NCI-H1417 treated with DMSO at 0.1 percent for 48 hours (cell line): ENCODE measurements at places on chromosomes 12 and 14.

- no peak for DNase-seq
Measured at GRCh38 chr12:89244536-89244935, 107.8 kb downstream of the DUSP6 start.

DNA sequence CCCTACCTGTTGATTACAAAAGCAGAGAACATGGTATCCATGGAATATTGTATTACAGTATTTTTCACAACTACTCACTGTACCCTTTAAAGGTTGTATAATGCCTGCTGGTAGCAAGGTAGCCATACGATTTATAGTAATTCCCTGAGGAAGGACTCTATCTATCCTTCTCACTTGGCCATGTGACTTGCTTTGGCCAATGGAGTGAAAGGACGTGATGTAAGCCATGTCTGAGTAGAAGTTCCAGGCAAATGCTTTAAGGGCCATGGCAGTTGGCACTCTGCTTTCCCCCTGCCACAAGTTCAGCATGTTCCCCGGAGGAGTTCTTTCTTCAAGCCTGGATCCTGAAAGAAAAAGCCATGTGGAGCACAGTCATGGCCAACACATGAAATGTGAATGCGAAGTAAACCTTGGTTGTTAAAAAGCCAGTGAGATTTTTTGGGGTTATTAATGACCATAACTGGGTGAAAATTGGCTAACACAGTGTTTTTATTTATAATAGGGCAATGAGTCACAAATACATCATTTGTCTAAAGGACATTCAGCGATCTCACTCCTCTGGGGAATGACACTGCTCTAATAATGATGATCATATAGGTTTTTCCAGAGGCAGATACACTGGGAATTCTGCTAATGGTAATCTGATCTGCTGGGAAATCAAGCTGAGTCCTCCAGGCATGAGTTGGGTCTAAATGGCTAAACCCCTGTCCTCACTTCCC, 67.4 kb upstream of the SLC38A2 start:
- DNase-seq: no peak

DNA sequence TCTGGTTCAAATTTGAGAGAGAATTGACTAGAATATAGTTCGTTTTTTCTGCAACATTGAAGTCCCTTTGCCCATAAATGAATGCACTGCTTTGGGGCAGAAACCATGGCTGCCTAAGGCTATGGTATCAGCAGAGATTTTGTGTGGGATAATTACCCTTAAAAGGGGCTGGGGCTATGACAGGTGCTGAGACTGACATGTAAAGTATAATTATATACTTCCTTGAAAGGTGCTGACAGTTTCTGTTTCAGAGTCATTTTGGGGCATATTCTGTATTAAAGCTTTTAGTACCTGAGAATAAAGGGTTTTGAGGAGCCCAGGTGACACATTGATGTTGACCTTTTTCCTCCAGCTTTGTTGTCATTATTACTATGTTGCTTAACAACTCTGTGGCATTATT, 150.3 kb upstream of the PTPRQ start:
- peak; percentile 85 for DNase-seq

- DNase-seq: no peak
Measured at GRCh38 chr14:99360774-99361595, 89.0 kb upstream of the BCL11B start.

- DNase-seq: no peak
Measured at GRCh38 chr14:88993946-88994345, 169.5 kb downstream of the TTC8 start.

DNA sequence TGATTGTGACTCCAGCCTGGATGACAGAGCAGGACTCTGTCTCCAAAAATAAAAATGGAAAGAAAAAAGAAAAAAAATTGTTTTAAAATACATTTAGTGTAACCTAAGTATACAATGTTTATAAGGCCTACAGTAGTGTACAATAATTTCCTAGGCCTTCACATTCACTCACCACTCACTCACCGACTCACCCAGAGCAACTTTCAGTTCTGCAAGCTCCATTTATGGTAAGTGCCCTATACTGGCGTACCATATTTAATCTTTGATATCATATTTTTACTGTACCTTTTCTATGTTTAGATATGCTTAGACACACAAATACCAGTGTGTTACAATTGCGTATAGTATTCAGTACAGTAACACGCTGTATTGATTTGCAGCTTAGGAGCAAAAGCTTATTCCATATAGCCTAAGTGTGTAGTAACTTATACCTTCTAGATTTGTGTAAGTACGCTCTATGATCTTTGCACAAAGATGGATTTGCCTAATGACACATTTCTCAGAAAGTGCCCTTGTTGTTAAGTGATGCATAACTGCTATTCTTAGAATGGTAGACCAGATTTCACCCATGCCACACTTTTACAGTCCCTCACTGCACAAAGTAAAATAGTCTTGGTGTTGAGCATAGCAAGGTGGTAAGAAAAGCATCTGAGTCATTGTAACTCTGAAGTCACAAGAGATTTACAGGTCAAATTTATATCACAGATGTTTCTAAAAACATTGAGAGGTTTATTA, 151.9 kb downstream of the LRRK2 start:
- DNase-seq: no peak

DNA sequence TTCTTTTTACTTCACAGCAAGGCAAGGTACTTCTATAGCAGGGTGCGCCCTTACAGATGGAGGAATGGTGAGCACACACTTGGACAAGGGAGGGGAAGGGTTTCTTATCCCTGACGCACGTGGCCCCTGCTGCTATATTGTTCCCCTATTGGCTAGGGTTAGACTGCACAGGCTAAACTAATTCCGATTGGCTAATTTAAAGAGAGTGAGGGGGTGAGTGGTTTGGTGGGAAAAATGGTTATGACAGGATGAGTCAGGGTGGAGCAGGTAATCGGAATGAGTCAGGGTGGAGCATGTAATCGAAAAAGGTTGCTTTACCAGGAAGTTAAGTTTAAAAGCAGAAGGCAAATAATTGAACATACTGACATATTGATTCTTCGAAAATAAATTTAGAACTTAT, 23.7 kb upstream of the RAB21 start:
- DNase-seq: no peak

GRCh38 chr12:49264466-49264872, 413 bp upstream of the TUBA1C start:
- no peak for DNase-seq

- DNase-seq: no peak
Measured at GRCh38 chr14:26685401-26685800, 87.6 kb upstream of the NOVA1 start.

- DNase-seq: no peak
Measured at GRCh38 chr14:80350707-80351106, 139.4 kb upstream of the DIO2 start.

DNA sequence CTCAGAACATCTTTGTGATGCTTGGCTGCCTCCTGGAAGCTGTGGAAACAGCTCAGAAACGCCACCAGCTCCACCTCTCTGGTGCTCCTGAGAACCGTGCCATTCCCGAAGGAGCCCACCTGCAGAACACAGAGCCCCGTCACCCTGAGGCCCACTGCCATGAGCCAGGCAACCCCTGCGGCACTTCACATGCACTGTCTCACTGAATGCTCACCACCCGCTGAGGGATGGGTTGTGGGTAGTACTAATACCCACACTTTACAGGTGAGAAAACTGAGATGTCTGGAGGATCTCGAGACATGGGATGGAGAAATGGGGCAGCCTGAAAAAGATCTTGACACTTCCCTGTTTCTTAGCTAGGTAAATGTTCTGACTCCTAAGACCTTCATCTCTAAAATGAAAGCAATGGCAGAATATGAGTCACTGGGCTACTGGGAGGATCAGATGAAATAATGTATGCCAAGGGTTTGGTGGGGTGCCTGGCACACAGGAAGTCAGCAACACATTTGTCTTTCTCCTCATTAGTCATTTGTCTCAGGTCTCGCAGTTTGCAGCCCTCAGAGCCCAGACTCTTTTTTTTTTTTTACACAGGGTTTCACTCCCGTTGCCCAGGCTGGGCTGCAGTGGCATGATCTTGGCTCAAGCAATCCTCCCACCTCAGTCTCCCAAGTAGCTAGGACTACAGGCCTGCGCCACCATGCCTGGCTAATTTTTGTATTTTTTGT, 5.3 kb downstream of the OASL start:
- DNase-seq: no peak

DNA sequence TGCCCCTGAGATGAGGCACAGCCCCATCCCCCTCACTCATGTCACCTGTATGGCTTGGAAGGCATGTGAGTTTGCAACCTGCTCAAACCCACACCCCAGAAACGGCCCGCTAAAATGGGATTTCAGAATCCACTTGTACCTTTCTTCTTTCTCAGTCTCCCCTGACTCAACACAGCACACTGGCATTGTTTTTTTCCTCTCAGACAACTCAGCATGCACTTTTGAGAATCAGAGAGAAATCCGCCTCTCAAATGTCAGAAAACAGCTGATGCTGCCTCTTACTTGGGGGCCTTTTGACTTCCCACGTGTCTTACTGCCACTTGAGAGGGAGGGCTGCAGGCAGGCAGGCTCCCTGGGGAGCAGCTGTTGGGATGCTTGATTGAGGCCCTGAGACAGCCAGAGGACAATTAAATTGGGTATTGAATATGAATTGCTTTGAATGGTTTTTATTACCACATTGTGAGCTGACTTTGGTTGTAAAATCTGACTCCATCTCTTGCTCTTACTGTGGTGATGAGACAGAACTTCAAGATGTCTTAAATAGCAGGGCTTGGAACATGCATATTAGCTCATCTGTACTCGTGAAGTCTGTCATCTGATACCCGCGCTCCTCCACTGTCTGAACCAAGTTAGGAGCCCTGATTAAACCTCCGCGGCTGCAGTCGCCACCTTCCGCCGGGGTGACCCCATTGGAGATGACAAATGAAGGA, 96.6 kb downstream of the APAF1 start:
- DNase-seq: no peak

DNA sequence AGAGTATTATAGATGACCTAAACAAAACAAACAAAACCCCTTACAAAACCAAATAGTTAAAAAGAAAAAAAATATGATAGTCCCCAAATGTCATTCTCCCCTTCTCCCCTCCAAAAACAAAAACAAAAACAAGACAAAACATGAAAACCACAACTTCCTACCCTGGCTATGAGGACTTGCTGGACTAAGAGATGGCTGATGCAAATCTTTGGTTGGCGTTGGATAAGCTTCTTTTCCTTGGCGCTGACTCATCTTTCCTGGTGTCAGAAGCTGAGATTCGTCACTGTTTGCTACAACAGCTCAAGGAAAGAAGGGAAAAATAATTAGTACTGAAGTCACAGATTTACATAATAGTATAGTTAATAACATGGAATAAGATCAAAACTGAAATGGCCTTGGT, 102.5 kb upstream of the BBS10 start:
- DNase-seq: no peak

DNA sequence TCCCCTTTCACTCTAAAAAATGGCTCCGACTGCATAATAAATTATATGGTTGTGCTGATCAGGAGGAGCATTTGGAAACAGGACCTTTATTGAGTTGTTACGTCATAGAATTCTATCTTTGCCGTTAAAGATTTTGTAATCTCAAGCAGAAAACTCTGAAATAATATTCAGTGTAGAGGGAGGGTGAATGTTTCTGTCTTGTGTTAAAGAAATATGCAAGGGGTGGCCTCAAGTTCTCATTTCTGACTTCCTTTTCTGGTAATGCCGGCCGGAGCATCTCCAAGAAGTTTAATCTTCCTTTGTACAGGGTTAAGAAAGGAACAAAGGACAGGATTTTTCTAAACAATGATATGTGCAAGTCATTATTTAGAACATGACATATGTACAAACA, 165.1 kb downstream of the SLC38A4 start:
- DNase-seq: no peak

- no peak for DNase-seq
Measured at GRCh38 chr14:103136388-103137271, 13.4 kb downstream of the TNFAIP2 start.

DNA sequence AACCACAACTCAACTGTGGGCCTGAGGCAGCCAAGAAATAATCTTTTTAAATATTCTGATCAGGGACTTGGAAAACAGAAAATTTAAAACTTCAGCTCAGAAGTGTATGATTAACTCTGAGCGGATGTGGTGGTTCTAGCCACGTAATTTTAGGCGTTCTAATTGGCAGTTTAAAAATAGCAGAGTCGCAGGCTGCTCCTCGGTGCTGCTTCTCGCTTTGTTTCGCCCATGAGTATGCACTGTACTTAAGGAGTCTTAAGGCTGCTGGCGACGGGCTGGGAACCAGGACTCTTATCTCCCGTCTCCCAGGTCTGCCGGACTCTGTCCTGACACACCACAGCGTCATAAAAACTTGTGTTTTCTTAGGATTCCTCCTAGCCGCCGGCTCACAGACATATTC, 113.4 kb upstream of the PELI2 start:
- no peak for DNase-seq

- DNase-seq: no peak
Measured at GRCh38 chr14:74019408-74020137, 424 bp downstream of the BBOF1 start.

GRCh38 chr12:87136330-87136976, 880.3 kb upstream of the MGAT4C start:
- no peak for DNase-seq

GRCh38 chr12:47186246-47186645, 106.5 kb upstream of the AMIGO2 start:
- no peak for DNase-seq

- no peak for DNase-seq
Measured at GRCh38 chr14:77837926-77838325, 38.0 kb downstream of the ADCK1 start.

- DNase-seq: no peak
Measured at GRCh38 chr12:114286145-114286544, 119.8 kb downstream of the TBX5 start.

DNA sequence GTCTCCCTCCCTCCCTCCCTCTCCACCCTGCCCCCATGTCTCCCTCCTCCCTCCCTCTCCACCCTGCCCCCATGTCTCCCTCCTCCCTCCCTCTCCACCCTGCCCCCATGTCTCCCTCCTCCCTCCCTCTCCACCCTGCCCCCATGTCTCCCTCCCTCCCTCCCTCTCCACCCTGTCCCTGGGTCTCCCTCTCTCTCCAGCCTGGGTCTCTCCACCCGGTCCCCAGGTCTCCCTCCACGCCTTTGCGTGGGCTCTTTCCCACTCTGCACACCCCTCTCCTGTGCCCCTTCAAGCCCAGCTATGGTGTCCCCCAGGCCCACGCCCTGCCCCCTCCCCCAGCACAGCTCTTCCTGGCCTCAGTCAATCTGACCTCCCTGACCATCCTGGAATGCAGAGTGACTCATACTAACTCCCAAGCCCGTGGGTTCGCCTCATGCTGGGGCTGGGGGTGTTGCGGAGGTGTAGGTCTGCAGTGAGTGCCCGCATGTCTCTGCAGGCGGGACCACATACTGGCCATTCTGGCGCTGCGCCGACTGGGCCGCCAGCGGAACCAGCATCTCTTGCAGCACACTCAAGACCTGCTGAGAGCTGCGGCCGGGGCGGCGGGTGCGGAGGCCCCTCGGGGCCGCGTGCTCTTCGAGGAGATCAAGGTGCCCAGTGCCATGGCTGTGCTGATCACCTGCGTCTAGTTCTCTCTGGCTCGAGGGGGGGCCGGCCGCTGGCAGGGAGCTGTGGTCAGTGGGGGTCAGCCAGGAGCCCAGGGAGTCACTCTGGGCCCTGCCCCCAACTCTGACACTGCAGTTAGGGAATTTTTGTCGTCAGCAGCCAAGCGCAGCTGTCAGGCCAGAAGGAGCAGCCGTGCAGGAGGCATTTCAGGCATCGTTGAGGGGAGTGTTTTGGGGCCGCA, 13.5 kb upstream of the TNFAIP2 start:
- no peak for DNase-seq

- no peak for DNase-seq
Measured at GRCh38 chr12:123270214-123271000, 1.2 kb downstream of the CDK2AP1 start.

- no peak for DNase-seq
Measured at GRCh38 chr12:19369691-19370148, 69.6 kb upstream of the AEBP2 start.

- no peak for DNase-seq
Measured at GRCh38 chr12:105330931-105331804, 677 bp downstream of the C12orf75 start.

GRCh38 chr12:79344855-79345847, 345.6 kb downstream of the PAWR start:
- DNase-seq: no peak
